Pancreas (tissue), 10 donors: ENCODE measurements at places on chromosomes 1 and 21. TPM values are rescaled to one million over a fixed set of nuclear protein-coding genes. Genes with fewer than 3 reads are reported as not detected.

FMN2 gene
- 2.7 TPM for total RNA-seq

FMO2 gene
- 8.8 TPM for total RNA-seq

SLC44A3 gene
- total RNA-seq = 17.3 TPM

AMY1A gene
- total RNA-seq = 1.7 TPM

SLAMF6 gene
- 0.04 TPM for total RNA-seq

C1orf232 gene
- total RNA-seq = not detected

FCGR1A gene
- 13.9 TPM for total RNA-seq

SLC45A3 gene
- 0.28 TPM for total RNA-seq

- H3K27ac ChIP-seq = no peak overlapping the region
- H3K27me3 ChIP-seq = no peaks in the 10 kb centered on the region
- no peak overlapping the region for H3K4me3 ChIP-seq
- no peaks in the 10 kb centered on the region for H3K4me1 ChIP-seq
- peaks cover 4% of the 10 kb centered on the region for H3K36me3 ChIP-seq
Measured at GRCh38 chr21:36241717-36242116, 78.3 kb upstream of the MORC3 start.

GRCh38 chr1:229325853-229326487 is 16.9 kb downstream of the CCSAP start:
- no peak overlapping the region for H3K27ac ChIP-seq
- no peak for DNase-seq
- peaks cover 16% of the 10 kb centered on the region for H3K36me3 ChIP-seq
- no peaks in the 10 kb centered on the region for H3K27me3 ChIP-seq
- no peak overlapping the region for H3K4me3 ChIP-seq

- no peaks in the 10 kb centered on the region for H3K36me3 ChIP-seq
- DNase-seq = no peak
- no peak overlapping the region for H3K4me3 ChIP-seq
Measured at GRCh38 chr1:220788900-220789299, 2.2 kb downstream of the MTARC1 start.

GRCh38 chr1:44225761-44226160 is 12.5 kb downstream of the DMAP1 start:
- no peak overlapping the region for H3K27ac ChIP-seq
- no peak for DNase-seq
- H3K4me1 ChIP-seq = no peaks in the 10 kb centered on the region
- H3K36me3 ChIP-seq = peaks cover under 1% of the 10 kb centered on the region

- H3K27ac ChIP-seq = no peak overlapping the region
- H3K36me3 ChIP-seq = no peaks in the 10 kb centered on the region
- no peaks in the 10 kb centered on the region for H3K4me1 ChIP-seq
- H3K4me3 ChIP-seq = no peak overlapping the region
- no peaks in the 10 kb centered on the region for H3K27me3 ChIP-seq
- peak; percentile 35 for DNase-seq
Measured at GRCh38 chr21:46149205-46149901, 6.0 kb downstream of the FTCD start.

DNA sequence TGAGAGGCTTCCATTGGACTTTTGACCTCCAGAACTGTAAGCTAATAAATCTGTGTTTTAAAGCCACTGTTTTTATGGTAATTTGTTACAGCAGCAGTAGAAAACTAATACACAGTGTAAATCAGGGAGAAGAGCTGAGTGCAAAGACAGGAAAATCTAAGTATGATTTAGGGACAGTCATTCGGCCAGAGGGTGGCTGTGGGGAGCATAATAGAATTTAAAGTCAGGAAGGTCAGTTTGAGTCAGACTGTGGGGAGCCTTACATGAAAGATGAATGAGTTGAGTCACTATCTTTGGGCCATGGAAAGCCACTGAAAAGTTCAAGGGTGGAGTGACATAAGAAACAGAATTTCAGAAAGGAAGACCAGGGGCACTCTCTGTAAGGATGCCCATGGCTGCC is 52.4 kb upstream of the SSX2IP start:
- H3K4me1 ChIP-seq = no peaks in the 10 kb centered on the region
- no peak for DNase-seq
- no peak overlapping the region for H3K27ac ChIP-seq
- H3K4me3 ChIP-seq = no peak overlapping the region
- H3K27me3 ChIP-seq = no peaks in the 10 kb centered on the region
- H3K36me3 ChIP-seq = no peaks in the 10 kb centered on the region

DNA sequence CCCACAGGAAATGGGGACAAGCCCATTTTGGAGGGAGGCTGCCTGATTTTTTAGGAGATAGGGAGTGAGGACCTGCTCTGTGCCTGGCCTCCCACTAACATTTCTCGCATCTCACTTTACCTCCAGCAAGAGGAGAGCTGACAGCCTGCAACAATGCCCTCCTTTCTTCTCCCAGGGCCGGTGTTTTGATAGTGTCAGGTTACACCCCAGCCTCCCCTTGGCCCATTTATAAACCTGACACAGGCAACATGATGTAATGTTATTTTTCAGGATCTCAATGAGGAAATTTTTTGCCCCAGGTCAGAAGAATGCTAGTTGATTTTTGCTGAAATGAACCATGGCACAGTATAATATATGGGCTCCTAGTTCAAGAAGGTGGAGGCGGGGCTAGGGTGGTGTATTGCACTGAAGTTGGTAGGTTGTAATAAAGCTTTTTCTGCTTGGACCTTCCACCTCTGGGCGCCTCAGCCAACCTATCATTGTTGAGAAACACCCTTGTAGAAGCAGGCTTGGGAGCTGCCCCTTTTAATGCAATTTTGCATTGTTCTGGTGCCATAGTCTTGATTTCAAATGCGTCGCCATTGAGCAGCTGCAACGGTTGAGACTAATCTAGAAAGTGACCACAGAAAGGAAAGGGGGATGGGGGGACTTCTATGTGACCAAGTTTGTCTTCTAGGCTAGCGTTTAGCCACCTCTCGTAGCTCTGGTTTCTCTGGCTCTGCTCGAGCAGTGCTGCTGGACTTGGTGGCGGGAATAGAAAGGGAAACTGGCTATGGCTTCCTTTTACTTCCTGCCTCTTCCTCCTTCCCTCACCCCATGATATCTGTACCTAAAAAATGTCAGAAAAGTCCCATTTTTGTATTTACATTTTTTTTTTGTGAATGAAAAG is 53.0 kb downstream of the PBX1 start:
- no peaks in the 10 kb centered on the region for H3K36me3 ChIP-seq
- peak overlapping the region; percentile 83 for H3K27ac ChIP-seq
- no peaks in the 10 kb centered on the region for H3K27me3 ChIP-seq
- H3K4me1 ChIP-seq = peaks cover 77% of the 10 kb centered on the region
- DNase-seq = peak; percentile 84

- H3K36me3 ChIP-seq = no peaks in the 10 kb centered on the region
- H3K4me1 ChIP-seq = peaks cover 15% of the 10 kb centered on the region
- peak overlapping the region; percentile 68 for H3K27ac ChIP-seq
- DNase-seq = peak; percentile 56
Measured at GRCh38 chr1:16235944-16236510, 956 bp downstream of the CPLANE2 start.

DNA sequence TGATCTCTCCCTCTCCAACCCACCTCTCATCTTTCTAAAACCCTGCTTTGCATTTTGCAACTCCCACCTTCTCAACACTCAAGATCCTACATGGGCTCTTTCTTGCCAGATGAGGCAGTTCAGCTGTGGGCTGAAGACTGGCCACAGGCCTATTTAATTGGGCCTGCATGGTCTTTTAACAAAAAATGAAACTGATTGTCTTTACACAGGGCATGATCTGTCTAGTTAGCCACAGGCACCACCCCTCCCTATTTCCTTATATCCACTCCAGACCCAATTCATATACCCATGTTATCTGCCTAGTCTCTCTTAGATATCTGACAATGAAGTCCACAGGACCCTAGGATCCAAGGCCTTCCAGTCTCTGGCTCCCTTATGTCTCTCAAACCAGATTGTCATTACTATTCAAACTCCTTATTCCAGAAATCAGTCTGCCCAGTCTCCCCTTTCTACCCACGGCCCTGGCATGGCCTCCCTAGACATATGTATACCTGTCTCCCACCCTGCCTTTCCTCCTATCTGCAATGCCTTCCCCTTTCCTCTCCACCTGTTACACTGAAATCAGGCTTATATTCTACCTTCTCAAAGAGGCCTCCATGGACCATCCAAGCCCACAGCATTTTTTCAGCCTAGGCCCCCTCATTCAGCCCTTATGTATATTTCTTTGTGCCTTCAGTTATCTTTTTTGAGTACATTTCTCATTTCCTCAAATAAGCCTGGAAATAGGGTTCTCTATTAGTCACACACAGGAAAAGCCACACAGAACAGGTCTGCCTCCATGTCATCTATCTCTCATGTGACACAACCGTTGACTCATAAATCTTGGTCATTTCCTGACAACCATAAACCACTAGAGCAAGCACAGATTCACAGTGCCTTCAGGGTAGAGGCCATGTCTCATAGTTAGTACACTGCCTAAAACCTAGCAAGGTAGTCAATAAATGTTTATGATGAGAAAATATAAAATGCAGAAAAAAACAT is 39.0 kb downstream of the LPAR3 start:
- no peak for DNase-seq
- no peak overlapping the region for H3K27ac ChIP-seq
- no peaks in the 10 kb centered on the region for H3K4me1 ChIP-seq
- no peaks in the 10 kb centered on the region for H3K27me3 ChIP-seq

DNA sequence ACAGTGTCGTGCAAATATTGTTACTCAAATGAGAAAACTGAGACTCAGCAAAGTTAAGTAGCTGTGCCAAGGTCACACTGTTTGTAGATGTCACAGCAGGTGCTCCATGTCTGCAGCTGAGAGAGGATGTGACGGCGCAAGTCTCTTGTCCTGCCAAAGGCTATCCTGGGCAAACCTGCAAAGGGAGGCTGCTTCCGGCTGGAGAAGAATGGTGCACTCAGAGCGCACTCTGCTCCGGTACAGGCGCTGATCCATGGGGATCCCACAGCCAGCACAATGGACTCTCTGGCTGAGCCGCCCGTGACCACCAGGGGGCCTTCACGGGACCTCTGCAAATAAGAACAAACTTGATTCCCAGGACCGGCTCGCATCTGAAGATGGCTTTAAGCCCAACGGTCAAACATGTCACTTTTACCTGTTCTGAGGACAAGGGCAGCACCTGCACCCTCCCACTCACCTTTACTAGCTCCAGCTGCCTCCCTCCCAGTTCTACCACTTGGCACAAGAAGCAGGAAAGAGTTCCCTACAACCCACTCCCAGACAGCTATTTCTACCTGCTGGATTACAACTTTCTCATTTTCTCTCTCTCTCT is 21.9 kb downstream of the RD3 start:
- peak; percentile 95 for DNase-seq
- H3K27ac ChIP-seq = no peak overlapping the region
- H3K4me1 ChIP-seq = peaks cover 6% of the 10 kb centered on the region
- no peak overlapping the region for H3K4me3 ChIP-seq

GRCh38 chr1:22729912-22730311 is 19.3 kb downstream of the EPHB2 start:
- DNase-seq = no peak
- H3K4me1 ChIP-seq = no peaks in the 10 kb centered on the region
- H3K27me3 ChIP-seq = no peaks in the 10 kb centered on the region
- no peak overlapping the region for H3K27ac ChIP-seq

DNA sequence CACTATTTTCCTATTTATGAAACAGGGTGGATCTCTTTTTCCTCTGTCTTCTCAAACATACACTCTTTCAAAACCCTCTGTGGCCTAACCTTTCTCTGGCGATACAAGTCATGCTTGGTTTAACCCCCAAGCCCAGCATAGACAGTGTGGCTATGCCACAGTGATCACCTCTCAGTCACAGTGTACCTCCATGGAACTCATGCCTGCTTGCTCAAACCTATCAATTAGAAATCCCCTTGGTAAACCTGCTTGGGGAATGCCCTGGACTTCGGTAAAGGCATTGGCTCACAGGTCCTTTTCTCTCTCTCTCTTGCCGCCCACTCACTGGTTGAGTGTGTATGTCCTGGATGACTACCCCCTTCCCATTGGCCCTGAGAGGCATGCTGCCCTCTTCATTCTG is 147.5 kb downstream of the CYYR1 start:
- H3K36me3 ChIP-seq = no peaks in the 10 kb centered on the region
- no peak overlapping the region for H3K27ac ChIP-seq
- no peaks in the 10 kb centered on the region for H3K4me1 ChIP-seq
- H3K27me3 ChIP-seq = no peaks in the 10 kb centered on the region
- no peak overlapping the region for H3K4me3 ChIP-seq

- no peaks in the 10 kb centered on the region for H3K36me3 ChIP-seq
- DNase-seq = no peak
- no peaks in the 10 kb centered on the region for H3K4me1 ChIP-seq
- H3K4me3 ChIP-seq = no peak overlapping the region
- peaks cover 4% of the 10 kb centered on the region for H3K27me3 ChIP-seq
- H3K27ac ChIP-seq = no peak overlapping the region
Measured at GRCh38 chr1:98556521-98557158, 104.9 kb upstream of the SNX7 start.

DNA sequence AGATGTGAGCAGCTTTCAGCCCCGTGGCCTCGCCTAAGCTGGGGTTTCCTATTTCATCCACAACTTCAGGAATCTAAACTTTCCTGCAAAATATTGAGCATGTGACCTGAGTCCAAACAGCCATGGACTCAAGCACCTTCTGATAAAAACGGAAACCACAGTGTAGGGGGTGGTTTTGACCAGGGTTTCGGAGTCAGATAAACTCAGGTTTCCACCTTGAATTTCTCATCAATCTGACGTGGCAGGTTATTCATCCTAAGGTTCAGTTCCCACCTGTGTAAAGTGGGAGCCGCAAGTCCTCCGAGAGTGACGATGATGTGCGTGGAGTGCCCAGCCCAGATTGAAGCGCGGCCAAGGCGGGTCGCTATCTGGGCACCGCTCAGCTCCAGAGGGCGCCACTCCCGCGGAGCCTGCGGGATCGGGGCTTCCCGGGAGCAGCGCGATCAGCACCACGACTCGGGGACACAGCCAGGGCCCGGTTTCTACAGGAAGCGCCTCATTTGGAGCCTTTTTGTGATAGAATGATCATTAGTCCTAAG is 871 bp upstream of the ETS2 start:
- peak overlapping the region; percentile 87 for H3K4me3 ChIP-seq
- H3K27ac ChIP-seq = peak overlapping the region; percentile 56
- no peaks in the 10 kb centered on the region for H3K4me1 ChIP-seq
- peak; percentile 75 for DNase-seq
- no peaks in the 10 kb centered on the region for H3K36me3 ChIP-seq

DNA sequence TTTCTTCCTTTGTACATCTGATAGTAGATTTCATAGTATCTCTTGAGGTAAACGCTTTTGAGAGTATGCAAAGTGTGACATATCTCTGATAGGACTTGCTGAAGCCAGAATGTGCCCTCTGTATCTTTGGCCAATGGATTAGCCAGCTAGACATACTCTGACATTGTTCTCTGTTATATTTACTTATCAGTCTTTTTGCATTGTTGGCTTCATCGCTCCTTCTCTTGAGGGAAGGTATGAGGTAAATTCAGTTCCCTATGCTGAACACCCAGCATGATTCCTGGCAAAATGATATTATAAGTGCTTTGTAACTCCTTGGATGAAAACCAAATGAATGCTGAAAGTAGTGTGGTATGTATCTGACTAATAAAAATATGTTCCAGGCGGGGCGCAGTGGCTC is 163.2 kb upstream of the CACYBP start:
- no peaks in the 10 kb centered on the region for H3K27me3 ChIP-seq
- no peaks in the 10 kb centered on the region for H3K4me1 ChIP-seq
- DNase-seq = no peak
- H3K27ac ChIP-seq = no peak overlapping the region

- peak overlapping the region; percentile 77 for H3K4me3 ChIP-seq
- DNase-seq = no peak
- no peaks in the 10 kb centered on the region for H3K27me3 ChIP-seq
- H3K36me3 ChIP-seq = no peaks in the 10 kb centered on the region
Measured at GRCh38 chr1:224432146-224432545, 2.5 kb downstream of the WDR26 start.
